Airway epithelial cell (primary cell): ENCODE measurements at places on chromosomes 7 and 10. TPM values are rescaled to one million over a fixed set of nuclear protein-coding genes. Genes with fewer than 3 reads are reported as not detected.

The TAS2R38 gene
- total RNA-seq, result not detected in 2 replicates

The SCIN gene
- total RNA-seq, result 0.37 and 0.42 TPM in 2 replicates

The MLXIPL gene
- 0.07 and 0.09 TPM in 2 replicates for total RNA-seq

The FERD3L gene
- total RNA-seq, result not detected in 2 replicates

The DCLRE1C gene
- 7.4 and 7.6 TPM in 2 replicates for total RNA-seq

The BUD31 gene
- 97.0 and 98.7 TPM in 2 replicates for total RNA-seq

The ZNF680 gene
- 3.6 and 8.1 TPM in 2 replicates for total RNA-seq

The ATRNL1 gene
- 0.23 and 0.35 TPM in 2 replicates for total RNA-seq

The FKBP6 gene
- not detected in 2 replicates for total RNA-seq

The TEX36 gene
- not detected in 2 replicates for total RNA-seq

The CACNA2D1 gene
- total RNA-seq, result 0.56 and 0.71 TPM in 2 replicates

The MAP3K8 gene
- total RNA-seq, result 2.7 and 5.2 TPM in 2 replicates

The GIMAP4 gene
- total RNA-seq, result not detected in 2 replicates

The PTPRN2 gene
- total RNA-seq, result 0.28 and 1.1 TPM in 2 replicates

The UCN3 gene
- not detected in 2 replicates for total RNA-seq

The FAM25C gene
- 8.0 and 9.6 TPM in 2 replicates for total RNA-seq

The AMPH gene
- not detected in 2 replicates for total RNA-seq

The OR13A1 gene
- not detected in 2 replicates for total RNA-seq

The HOXA10 gene
- total RNA-seq, result not detected in 2 replicates

The XRCC2 gene
- 4.3 and 6.1 TPM in 2 replicates for total RNA-seq

The TUBAL3 gene
- 0.19 and 0.35 TPM in 2 replicates for total RNA-seq

The TMEM26 gene
- total RNA-seq, result 0.07 TPM in 1 of 2 replicates, not detected in the other

The TAS2R5 gene
- total RNA-seq, result 0.14 and 0.79 TPM in 2 replicates

The ZNF804B gene
- not detected in 2 replicates for total RNA-seq

The COMTD1 gene
- 57.6 and 87.0 TPM in 2 replicates for total RNA-seq

The NAT16 gene
- not detected in 2 replicates for total RNA-seq

The GRID2IP gene
- 0.21 and 0.70 TPM in 2 replicates for total RNA-seq

The UNC5B gene
- total RNA-seq, result 10.8 and 11.5 TPM in 2 replicates

The ANXA7 gene
- 72.2 and 95.4 TPM in 2 replicates for total RNA-seq

The ITPRID1 gene
- 0.14 TPM in 1 of 2 replicates, not detected in the other for total RNA-seq

The FAM131B gene
- 0.35 and 0.56 TPM in 2 replicates for total RNA-seq

The SLIT1 gene
- not detected in 2 replicates for total RNA-seq

The NEUROD6 gene
- total RNA-seq, result not detected in 2 replicates

The PLEKHS1 gene
- not detected in 2 replicates for total RNA-seq

The ANKRD2 gene
- 0.63 and 1.4 TPM in 2 replicates for total RNA-seq

The ZNF488 gene
- total RNA-seq, result 2.3 TPM in 2 replicates

The PRKG1 gene
- total RNA-seq, result 0.28 and 0.78 TPM in 2 replicates

The CPVL gene
- 2.5 TPM in 1 of 2 replicates, not detected in the other for total RNA-seq
